Activated CD4-positive, alpha-beta T cell treated with anti-CD3 and anti-CD28 coated beads for 36 hours (primary cell): ENCODE measurements at places on chromosomes 12 and 14.

- H3K4me3 ChIP-seq = no peak overlapping the region
- H3K4me1 ChIP-seq = no peaks in the 10 kb centered on the region
- no peak overlapping the region for H3K27ac ChIP-seq
These were observed 125.9 kb downstream of the PAPOLA start for GRCh38 chr14:96627811-96628775.

DNA sequence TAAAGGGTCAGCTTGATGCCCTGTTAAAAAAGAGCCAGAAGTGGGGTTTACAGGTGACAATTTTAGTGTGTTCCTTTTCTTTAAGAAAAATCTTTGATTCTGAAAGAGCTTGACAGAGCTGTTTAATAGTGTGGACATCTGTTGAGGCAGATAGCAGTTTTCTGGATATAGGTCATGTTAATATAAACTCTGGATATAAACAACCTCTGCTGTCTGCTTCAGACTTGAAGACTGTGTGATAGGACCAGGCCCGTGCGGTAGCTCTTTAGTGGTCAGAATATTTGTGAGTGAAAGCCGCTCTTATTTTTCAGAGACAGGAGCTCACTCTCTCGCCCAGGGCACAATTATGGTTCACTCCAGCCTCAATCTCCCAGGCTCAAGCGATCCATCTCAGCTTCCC is 439.9 kb upstream of the RGS6 start:
- no peak for DNase-seq
- peaks cover 8% of the 10 kb centered on the region for H3K36me3 ChIP-seq
- no peak overlapping the region for H3K27ac ChIP-seq
- H3K4me3 ChIP-seq = no peak overlapping the region
- H3K4me1 ChIP-seq = peaks cover 14% of the 10 kb centered on the region
- no peaks in the 10 kb centered on the region for H3K27me3 ChIP-seq

GRCh38 chr12:45611061-45611460 is 118.4 kb upstream of the ARID2 start:
- H3K4me1 ChIP-seq = peaks cover 7% of the 10 kb centered on the region
- H3K27ac ChIP-seq = no peak overlapping the region
- H3K4me3 ChIP-seq = no peak overlapping the region
- no peaks in the 10 kb centered on the region for H3K36me3 ChIP-seq

GRCh38 chr14:32608857-32609256 is 279.8 kb downstream of the AKAP6 start:
- no peak overlapping the region for H3K27ac ChIP-seq
- no peak for DNase-seq
- no peaks in the 10 kb centered on the region for H3K27me3 ChIP-seq
- H3K4me3 ChIP-seq = no peak overlapping the region
- H3K36me3 ChIP-seq = no peaks in the 10 kb centered on the region

DNA sequence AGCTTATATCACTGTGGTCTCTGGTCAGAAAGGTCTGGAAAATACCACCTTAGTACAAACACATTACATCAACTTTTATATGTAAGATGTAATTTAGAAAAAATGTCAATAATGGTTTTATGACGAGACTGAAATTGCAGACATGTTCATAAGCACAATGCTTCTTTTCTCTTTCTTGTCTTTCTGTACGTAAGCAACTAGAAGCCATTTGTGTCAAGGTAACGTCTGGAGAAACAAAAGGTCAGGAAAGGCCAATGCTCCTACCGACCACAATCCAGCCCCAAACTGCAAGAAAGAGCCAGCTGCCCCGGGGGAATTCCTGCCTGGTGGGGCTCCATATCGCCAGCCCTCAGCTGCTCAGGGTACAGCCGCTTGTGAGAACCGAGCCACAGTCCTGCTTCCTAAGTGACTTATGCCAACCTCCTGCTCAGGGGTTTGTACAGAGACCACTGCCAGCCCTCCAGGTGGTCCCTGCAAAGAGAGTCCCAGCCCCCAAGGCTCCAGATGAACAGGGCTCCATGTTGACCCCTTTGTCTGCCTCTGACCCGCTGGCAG is 6.3 kb downstream of the ZNF839 start:
- H3K4me3 ChIP-seq = no peak overlapping the region
- no peak overlapping the region for H3K27ac ChIP-seq

GRCh38 chr12:110088936-110089335 is 35.2 kb upstream of the IFT81 start:
- H3K27me3 ChIP-seq = peaks cover 15% of the 10 kb centered on the region
- H3K4me1 ChIP-seq = no peaks in the 10 kb centered on the region
- no peak overlapping the region for H3K4me3 ChIP-seq
- no peak for DNase-seq
- H3K36me3 ChIP-seq = no peaks in the 10 kb centered on the region
